Activated T-cell treated with anti-CD3 and anti-CD28 coated beads, Interleukin-2, amount 50 U/mL, for 72 hours (primary cell): ENCODE measurements at places on chromosomes 6 and 20. TPM values are rescaled to one million over a fixed set of nuclear protein-coding genes. Genes with fewer than 3 reads are reported as not detected.

Gene PXDC1
- total RNA-seq: 0.94 TPM

Gene NKAIN4
- total RNA-seq: not detected

Gene DEFB124
- not detected for total RNA-seq

Gene SIGLEC1
- not detected for total RNA-seq

Gene CTCFL
- not detected for total RNA-seq

Gene BTN1A1
- not detected for total RNA-seq

Gene FRS3
- total RNA-seq: 11.4 TPM

Gene HMGCLL1
- not detected for total RNA-seq

Gene GGTLC1
- not detected for total RNA-seq

Gene CST4
- not detected for total RNA-seq

Gene DYNLT1
- 111 TPM for total RNA-seq

Gene SCRT2
- not detected for total RNA-seq

Gene ATP6V1G2
- 4.1 TPM for total RNA-seq

Gene BRPF3
- total RNA-seq: 24.4 TPM

DNA sequence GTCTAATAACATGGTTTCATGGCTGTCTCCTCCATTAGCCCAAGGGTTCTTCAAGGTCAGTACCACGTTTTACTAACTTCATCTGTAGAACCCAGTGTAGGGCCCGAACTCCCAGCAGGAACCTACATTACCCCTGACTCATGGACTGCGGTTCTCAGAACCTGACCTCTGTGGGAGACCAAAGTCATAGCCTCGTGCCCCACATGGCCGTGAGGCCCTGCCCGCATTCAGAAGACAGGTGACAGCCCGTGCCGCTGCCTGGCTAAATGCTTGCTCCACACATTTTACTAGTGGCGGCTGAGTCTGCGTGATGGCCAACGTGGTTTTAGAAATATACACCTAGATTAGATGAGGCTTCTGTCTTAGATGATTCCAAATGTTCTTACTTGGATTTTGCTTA is 94.9 kb downstream of the CDH4 start:
- DNase-seq: no peak

- DNase-seq: no peak
Observed at GRCh38 chr20:1809131-1809572, 86.1 kb upstream of the SIRPA start.

DNA sequence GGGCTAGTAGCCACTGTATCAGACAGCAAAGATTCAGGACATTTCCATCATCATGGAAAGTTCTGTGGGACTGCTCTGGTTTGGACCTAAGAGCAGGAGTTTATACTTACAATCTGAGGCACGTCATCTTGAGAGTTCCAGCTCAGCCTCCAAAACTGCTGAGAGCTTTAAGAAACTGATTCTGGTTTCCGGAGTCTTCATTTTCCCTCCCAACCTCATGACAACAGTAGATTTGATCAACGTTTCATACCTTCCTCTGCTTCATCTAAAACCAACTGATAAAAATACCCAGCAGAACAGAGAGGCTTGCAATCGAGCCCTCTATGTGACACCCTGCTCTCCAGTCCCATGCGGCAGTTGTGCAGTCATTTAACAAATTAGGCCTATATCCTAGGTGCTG is 64.3 kb upstream of the EPB41L1 start:
- no peak for DNase-seq

GRCh38 chr6:167546611-167547327 is 221.9 kb downstream of the TTLL2 start:
- DNase-seq: no peak

- no peak for DNase-seq
Observed at GRCh38 chr6:56377295-56377694, 129.9 kb upstream of the COL21A1 start.

- no peak for DNase-seq
Observed at GRCh38 chr6:156502969-156503504, 274.1 kb upstream of the ARID1B start.

- DNase-seq: no peak
Observed at GRCh38 chr6:169222126-169222525, 31.5 kb downstream of the THBS2 start.

DNA sequence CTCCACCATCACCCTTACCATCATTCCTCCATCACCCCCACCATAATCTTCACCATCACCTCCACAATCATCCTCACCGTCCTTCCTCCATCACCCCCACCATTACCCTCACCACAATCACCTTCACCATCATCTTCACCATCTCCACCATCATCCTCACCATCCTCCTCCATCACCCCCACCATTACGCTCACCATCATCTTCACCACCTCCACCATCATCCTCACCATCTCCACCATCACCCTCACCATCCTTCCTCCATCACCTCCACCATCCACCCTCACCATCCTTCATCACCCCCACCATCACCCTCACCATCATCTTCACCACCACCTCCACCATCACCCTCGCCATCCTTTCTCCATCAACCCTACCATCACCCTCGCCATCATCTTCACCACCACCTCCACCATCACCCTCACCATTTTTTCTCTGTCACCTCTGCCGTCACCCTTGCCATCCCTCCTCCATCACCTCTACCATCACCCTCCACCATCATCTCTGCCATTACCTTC is 33.1 kb upstream of the MPC1 start:
- no peak for DNase-seq

DNA sequence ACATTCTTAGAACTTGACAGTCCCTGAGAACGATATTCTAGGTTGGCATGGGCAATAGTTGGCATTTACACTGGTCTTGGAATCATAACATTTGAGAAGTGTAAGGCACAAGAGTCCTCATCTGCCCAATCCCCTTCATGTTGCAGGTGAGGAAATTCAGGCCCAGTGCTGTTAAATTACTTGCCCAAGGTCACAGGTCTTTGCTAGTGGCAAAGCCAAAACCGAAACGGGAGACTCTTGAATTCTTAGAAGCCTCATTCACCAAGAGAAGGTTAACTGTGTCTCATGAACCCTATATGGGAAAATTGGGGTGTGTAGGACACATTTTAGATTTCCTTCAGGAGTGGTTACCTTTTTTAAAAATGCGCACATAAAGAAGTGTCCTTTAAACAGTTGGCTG is 7.2 kb downstream of the E2F3 start:
- no peak for DNase-seq

GRCh38 chr20:11054266-11054993 is 380.6 kb upstream of the JAG1 start:
- DNase-seq: no peak

- DNase-seq: no peak
Observed at GRCh38 chr20:11271319-11271718, 597.5 kb upstream of the JAG1 start.

- DNase-seq: no peak
Observed at GRCh38 chr6:93779086-93779841, 359.9 kb upstream of the EPHA7 start.

- peak; percentile 48 for DNase-seq
Observed at GRCh38 chr20:41138475-41139226, 1.3 kb downstream of the PLCG1 start.

DNA sequence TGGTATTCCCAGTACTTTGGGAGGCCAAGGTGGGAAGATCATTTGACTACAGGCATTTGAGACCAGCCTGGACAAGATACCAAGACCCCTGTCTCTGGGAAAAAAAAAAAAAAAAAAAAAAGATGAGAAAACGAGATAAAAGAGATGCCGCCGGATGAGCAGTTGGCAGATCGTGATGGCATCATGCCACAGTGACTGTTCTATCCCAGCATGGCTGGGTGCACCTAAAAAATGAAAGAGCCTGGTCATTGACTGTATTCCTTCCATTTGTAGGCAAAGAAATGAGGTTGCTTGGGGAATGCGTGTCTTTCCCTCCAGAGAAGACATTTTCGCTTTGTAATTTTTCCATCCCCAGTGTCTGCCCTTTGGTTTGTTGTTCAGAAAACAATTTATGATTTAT is 12.9 kb downstream of the AKAP12 start:
- no peak for DNase-seq

DNA sequence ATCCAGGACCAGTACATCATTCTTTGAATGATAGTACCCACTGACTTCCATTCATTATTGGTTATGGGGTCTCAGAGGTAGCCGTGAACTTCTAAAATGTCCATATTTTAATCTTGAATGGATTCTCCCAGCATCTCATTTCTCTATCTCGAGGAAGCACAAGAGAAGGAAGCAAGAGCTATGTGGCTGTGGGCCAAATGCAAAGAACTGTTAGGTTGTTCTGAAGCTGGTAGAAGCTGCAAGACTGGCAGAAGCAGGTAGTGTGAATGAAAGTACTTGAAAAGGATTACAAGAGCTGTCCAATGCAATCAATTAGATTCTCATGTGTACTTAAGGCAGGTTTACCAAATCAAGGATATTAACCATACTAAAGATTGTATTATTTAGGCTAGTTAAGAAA is 1131.8 kb downstream of the GRIK2 start:
- DNase-seq: no peak

DNA sequence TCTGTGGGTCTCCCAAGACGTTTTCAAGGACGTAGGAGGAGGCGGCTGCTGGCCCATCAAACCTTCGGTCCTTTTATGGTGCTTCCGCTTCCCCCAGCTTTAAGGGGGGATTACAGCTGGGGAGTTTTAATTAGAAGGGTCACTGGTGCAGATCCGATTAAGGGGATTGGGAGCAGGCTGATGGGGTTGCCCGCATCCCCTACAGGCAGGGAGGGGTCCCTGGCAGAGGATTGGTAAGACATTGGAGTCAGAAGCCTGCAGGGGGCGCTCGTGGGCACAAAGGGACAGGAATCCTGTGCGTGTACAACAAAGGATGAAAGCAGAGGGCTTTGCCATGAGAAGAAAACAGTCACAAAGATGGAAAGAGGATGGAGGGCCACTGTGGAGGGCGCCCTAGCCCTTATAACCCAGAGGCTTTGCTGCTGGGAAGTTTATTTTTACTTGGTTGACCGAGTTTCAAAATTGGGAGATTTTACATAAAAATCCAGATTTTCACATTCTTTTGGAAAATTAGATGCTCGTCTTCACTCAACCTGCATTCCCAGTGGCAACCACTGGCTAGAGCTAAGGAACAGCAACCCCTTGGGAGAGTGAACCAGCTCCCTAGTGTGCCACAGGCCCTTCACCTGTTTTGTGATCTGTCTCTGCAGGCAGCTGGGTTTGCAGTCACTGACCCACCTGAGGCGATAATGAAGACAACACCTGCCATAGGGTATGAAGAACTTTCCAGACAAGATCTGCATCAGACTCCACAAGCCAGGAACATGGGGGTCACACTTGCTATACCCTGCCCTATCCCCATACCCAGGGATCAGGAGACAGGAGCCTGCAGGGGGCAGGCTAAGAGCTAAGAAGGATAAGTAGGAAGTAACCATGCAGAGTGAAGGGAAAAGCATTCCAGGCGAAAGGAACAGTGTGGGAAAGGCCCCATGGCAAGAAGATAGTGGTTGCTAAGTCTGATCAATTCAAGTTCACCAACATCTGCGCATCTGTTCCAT is 97.7 kb downstream of the KCNB1 start:
- DNase-seq: peak; percentile 77

DNA sequence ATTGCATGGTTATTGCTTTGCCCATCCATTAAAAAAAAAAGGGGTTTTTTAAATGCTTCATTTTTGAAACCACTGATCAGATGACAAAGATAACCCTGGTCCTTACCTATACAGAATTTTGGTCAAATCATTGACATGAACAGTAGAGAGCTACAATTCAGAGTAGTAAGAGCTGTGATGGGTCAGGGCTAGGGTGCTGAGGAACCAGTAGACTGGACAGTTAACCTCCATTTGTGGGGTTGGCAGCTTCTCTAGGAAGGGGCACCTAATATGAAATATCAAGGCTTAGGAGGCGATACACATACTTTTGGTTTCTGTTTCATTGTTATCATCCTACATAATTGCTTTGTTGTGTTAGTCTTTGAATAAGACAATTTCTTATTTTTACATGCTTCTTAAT is 55.1 kb downstream of the ORC3 start:
- DNase-seq: no peak

DNA sequence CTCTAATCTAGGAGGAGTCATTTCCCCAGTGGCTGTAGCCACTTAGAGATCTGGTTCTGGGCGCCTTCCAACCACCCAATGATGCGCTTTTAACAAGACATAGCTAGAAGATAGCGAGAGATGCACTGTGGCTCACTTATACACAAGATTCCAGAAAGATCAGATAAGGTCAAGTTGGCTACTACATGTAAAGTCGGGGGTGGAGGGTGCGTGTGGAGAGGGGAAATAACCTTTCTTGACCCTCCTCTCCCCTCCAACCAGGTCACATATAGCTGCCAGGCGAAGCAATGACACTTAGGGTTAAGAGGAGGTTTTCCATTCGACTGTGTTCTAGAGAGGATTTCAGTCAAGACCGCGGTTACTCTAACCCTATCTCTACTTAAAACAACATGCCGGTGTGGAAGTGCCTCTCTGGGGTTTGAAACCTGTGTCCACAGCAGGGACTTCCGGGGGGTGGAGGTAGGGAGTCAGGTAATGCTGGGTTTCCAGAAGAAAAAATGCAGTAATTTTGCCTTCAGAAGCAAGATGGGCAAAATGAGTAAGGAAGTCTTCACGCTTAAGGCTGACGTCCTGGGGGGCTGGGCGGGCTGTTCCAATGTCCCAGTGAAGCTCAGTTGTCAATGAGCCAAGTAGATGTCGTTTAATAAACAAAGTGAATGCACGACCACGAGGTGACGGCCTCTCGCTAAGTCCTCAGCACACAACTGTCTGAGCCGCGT is 1.8 kb upstream of the SIM1 start:
- DNase-seq: no peak

GRCh38 chr6:22892452-22892851 is 323.1 kb downstream of the HDGFL1 start:
- DNase-seq: no peak

GRCh38 chr6:80380566-80380965 is 274.1 kb downstream of the BCKDHB start:
- DNase-seq: no peak

GRCh38 chr6:113365191-113365590 is 492.0 kb upstream of the MARCKS start:
- DNase-seq: no peak

GRCh38 chr6:125804264-125804663 is 13.5 kb downstream of the NCOA7 start:
- peak; percentile 43 for DNase-seq

GRCh38 chr20:278607-279571 is 11.7 kb downstream of the C20orf96 start:
- no peak for DNase-seq

DNA sequence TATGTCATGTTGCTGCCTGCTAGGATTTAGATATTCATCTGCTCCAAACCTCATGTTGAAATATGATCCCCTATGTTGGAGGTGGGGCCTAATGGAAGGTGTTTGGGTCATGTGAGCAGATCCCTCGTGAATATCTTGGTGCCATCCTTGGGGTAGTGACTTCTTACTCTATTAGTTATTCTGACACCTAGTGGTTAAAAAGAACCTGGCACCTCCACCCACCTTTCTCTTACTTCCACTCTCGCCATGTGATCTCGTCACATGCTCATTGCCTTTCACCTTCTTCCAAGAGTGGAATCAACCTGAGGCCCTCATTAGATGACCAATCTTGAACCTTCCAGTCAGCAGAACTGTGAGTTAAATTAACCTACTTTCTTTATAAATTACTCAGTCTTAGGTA is 549.4 kb upstream of the SYNCRIP start:
- DNase-seq: no peak

GRCh38 chr20:52230409-52230808 is 38.8 kb upstream of the ZFP64 start:
- no peak for DNase-seq

DNA sequence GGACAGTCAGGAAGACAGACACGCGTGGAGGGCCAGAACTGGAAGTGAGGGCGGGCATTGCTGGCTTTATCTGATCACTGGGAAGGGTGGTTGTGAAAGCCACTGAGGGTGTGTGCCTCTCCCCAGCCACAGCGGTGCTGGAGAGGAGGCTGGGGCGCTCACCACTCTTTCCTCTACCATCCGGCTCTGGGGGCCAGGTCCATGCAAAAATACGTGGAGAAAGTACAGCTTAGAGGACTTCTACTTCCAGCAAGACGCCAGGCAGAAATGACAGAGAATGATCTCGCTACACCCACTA is 148.8 kb upstream of the RPS6KA2 start:
- no peak for DNase-seq
